ENCODE measurements at places on chromosomes 2 and 18.

- DNase-seq: no peak
These were observed 157.2 kb downstream of the RNF152 start for GRCh38 chr18:61735564-61736102.

- DNase-seq: no peak
These were observed 156.6 kb downstream of the DYSF start for GRCh38 chr2:71609958-71610357.

DNA sequence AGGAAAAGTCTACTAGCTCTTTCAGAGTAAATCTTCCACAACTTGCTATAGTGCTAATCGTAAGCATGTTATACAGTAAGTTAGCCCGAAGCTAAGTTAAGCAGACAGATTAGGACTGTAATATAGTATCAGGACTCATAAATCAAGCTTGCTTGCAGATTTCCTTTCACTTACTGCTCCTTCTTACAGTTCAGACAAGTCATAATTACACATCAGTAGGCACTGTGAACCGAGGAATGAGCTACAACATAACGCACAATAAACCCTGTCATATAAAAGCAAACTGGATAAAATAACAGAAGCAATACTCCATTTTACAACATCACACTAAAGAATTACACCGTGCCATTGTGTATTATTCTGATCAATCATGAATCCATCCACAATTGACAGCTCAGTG lies 832.6 kb upstream of the ZEB2 start:
- DNase-seq: no peak

DNA sequence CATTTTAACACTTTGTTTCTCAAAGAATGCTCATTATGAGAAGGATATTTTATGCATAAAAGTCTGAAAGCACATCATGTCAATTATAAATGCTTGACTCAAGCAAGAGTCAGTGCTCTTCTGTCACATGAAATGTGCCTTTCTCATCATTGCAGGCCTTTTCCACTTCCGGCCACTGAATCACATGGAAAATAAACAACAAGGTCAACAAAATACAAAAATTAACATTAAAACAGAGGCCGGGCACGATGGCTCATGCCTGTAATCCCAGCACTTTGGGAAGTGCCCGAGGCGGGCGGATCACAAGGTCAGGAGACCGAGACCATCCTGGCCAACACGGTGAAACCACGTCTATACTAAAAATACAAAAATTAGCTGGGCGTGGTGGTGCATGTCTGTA lies 480.6 kb downstream of the SPAG16 start:
- DNase-seq: no peak

- DNase-seq: no peak
These were observed 11.3 kb upstream of the MALL start for GRCh38 chr2:110126906-110127305.

DNA sequence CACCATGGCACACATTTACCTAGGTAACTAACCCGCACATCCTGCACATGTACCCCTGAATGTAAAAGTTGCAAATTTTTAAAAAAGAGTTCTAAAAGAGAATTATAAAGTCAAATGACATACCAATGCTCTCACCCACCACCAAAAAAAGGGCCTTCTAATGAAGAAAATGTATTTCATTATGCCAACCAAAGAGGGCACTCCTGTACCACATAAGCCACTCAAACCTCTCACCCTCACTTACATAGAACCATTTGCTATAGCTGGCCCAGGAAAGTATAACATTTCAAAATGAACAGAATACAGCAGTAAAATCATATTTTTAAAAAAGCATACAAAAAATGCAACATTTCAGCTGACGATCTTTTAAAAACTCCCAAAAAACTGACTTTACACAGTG lies 241.5 kb upstream of the PKDCC start:
- DNase-seq: no peak

GRCh38 chr2:221286406-221286805 lies 285.7 kb downstream of the EPHA4 start:
- DNase-seq: no peak

DNA sequence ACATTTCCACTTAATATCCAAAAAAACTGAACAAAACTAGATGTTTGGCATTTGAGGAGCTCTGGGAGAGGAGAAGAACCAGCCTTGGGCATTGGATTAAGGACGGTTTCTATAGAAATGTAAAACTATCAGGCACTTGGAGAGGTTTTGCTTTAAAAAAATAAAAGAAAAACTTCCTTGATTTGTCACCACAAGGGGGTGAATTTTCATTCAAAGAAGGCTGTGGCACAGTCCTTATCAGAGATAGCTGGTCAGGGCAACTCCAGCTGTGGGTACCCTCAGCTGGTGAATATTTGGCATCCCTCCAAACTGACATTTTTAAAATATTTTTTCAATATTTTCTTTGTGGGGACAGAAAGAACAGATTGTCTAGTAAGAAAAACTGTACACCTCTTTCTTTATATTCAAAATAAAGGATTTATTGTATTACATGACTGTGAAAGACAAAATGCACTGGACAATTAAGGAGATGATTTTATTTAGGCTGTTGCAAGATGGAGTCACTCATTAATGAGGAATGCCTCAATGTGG lies 46.1 kb upstream of the TBC1D8 start:
- no peak for DNase-seq

DNA sequence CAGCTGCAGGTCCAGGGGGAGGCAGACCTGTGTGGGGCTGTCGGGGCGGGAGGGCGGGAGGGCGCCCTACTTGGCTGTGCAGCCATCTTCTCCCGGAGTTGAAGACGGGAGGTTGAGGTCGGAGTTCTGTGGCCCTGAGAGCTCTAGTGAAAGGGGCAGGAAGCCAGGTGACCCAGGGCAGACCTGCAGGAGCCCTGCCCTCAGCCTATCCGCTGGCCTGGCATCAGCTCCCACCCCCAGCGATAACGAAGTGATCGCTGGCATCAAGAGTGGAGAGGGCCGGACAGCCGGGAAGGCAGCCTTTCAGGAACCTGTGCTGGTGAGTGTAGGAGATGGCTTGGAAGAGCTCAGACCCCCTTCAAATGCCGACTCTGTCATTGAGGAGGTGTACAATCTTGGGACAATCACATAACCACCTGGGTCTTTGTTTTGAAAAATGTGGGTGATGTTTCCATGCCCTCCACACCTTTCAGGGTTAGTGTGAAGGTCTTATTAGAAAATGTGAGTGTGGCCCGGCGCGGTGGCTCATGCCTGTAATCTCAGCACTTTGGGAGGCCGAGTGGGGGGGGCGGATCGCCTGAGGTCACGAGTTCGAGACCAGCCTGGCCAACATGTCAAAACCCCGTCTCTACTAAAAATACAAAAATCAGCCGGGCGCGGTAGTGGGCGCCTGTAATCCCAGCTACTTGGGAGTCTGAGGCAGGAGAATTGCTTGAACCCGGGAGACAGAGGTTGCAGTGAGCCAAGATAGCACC lies 1.3 kb downstream of the ARHGEF4 start:
- no peak for DNase-seq

DNA sequence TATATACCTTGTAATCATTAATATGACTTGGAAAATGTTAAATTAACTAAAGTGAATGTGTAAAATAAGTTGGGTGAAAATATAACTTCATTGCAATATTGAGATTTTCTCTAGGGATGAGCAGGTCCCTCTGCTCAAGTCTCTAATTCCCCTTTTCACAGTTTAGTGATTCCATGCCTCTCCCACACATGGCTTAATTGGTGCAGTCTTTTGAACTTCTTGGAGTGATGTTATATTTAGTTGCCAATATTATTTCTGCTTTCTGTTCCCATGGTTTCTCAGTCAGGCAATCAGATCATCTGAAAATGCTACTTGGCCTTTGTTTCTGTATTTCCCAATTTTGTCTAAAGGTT lies 233.7 kb upstream of the SPOPL start:
- no peak for DNase-seq

DNA sequence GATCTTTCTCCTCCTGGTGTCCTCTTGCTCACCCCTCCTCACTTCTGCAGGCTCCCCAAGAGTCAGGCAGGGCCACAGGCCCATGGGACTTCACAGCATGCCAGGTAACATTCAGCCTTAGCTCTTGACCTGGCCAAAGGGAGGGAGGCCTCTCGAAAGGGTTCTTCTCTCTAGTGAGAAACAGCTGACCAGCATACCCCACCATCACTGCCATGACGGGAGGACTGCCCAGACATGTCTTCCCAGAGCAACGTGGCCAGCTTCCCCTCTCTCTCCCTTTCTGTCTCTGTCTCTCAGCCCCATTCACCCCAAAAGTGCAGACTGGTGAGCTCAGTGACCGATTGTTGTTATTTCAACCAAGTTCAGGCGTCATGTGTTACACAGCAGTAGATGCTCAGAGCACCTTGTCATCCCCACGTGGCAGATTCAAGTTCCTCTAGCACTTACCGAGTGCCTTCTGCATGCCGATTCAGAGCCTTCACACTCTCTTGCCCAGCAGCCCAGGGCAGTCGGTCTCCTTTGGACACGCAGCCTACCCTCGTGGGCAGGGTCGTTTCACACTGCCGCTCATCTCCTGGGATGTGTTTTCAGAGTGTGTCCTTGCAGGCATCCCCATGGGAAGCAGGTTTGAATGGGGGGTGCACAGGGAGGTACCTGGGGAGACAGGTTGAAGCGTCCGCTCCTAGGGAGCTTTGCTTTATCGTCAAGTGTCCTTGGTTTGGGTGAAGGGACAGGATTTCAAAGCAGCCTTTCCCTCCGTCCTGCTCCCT lies 259.9 kb downstream of the NDUFA10 start:
- DNase-seq: no peak

- DNase-seq: no peak
These were observed 216.5 kb upstream of the SLC8A1 start for GRCh38 chr2:40668425-40668824.

GRCh38 chr2:186558512-186559276 lies 31.2 kb upstream of the ITGAV start:
- no peak for DNase-seq

DNA sequence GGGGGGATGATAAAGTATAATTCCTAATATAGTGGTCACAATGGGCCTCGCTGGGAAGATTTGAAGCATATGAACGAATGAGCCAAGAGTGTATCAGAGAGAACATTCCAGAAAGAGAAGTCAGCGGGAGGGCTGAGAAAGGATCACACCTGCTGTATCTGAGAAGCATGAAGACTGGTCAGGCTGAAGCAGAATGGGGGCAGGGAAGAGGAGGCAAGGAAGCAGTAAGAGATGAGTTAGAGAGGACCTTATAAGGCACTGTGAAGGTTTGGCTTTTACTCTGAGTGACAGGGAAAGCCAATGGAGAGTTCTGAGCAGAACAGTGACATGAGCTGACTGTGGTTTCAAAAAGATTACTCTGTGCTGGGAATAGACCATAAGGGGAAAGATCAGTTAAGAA lies 73.5 kb downstream of the CHN1 start:
- DNase-seq: no peak

- no peak for DNase-seq
These were observed 36.9 kb downstream of the FAM168B start for GRCh38 chr2:131056204-131056931.

DNA sequence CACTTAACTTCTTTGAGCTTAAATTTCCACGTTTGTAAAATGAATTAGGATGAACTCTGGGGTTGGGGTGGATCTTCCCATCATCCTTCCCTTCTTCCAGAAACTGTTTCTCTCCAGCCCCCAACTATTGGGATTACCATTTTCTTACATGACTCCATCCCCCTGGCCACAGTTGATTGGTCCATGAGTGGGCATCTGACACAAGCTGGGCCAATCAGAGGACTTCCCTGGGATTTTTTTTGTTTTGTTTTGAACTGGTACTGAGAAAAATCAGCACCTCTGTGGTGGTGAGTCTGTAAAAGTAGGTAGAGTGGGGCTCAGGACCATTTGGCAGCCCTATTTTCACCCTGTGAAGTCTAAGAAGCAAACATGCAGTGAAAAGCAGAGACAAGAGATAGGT lies 118.0 kb upstream of the SERTAD2 start:
- no peak for DNase-seq

- DNase-seq: no peak
These were observed 16.5 kb downstream of the SLC4A3 start for GRCh38 chr2:219643788-219644398.

GRCh38 chr2:26285931-26286330 lies 41.2 kb downstream of the HADHB start:
- DNase-seq: no peak

- no peak for DNase-seq
These were observed 263.2 kb upstream of the CDH7 start for GRCh38 chr18:65487569-65487968.

- DNase-seq: no peak
These were observed 143.0 kb upstream of the SLC1A4 start for GRCh38 chr2:64846177-64846576.

GRCh38 chr18:32362484-32362883 lies 108.2 kb downstream of the GAREM1 start:
- DNase-seq: no peak

DNA sequence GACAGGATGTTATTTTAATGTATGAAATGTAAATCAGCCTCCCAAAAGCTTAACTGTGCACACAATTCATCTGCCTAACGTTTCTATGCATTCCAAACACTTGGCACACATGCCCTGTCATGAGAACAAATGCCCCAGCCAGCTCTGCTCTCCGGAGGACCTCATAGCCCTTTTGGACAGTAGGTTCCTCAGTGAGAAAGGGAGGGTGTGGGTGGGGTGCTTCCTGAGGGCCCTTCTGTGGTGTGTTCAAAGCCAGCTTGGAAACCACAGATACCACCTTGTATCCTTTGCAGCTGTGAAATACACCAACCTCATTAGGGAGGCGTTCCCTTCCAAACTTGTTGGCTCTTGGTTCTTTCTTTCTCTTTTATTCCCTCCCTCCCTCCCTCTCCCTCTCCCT lies 102.2 kb upstream of the ASB18 start:
- no peak for DNase-seq

- DNase-seq: no peak
These were observed 47.6 kb downstream of the G6PC2 start for GRCh38 chr2:168948621-168949212.

DNA sequence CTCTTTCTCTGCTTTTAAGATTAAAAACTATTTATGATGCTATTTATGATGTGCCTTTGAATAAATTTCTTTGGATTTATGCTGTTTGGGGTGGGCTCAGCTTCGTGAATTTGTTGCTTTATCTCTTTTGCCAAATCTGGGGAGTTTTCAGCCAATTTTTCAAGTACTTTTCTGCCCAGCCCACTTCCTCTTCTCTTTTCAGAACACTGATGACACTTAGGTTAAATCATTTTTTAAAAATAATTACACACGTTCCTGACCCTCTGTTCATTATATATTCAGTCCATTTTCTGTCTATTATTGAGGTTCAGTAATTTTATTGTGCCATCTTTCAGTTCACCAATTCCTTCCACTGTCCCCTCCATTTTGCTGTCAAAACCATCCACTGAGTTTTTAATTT lies 14.8 kb upstream of the BCL2L11 start:
- DNase-seq: no peak

DNA sequence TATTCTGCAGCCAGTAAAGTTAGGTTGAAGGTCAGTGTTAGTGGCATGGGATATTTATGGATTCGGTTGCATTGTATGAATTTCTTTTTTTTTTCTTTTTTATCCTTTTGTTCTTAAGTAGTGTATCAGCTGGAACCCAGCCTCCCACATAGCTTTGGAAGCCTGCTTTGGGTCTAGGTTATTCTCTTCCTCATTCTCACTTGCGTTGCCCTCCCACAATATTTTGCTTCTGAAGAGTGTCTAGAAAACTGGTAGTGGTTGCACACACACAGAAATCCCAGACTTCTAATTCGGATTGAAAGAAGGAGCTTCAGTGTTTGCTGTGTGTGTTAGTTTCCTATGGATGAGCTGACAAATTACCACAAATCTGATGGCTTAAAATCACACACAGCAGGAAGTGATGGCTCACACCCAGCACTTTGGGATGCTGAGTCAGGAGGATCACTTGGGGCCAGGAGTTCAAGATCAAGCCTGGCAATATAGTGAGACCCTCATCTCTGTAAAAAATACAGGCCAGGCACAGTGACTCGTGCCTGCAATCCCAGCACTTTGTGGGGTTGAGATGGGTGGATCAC lies 104.8 kb downstream of the ARL4C start:
- DNase-seq: no peak
